RCC 7860 (cell line): ENCODE measurements at places on chromosomes 4 and X.
A peak's percentile ranks its signal among the peaks of the same experiment; 100 is the strongest.

DNA sequence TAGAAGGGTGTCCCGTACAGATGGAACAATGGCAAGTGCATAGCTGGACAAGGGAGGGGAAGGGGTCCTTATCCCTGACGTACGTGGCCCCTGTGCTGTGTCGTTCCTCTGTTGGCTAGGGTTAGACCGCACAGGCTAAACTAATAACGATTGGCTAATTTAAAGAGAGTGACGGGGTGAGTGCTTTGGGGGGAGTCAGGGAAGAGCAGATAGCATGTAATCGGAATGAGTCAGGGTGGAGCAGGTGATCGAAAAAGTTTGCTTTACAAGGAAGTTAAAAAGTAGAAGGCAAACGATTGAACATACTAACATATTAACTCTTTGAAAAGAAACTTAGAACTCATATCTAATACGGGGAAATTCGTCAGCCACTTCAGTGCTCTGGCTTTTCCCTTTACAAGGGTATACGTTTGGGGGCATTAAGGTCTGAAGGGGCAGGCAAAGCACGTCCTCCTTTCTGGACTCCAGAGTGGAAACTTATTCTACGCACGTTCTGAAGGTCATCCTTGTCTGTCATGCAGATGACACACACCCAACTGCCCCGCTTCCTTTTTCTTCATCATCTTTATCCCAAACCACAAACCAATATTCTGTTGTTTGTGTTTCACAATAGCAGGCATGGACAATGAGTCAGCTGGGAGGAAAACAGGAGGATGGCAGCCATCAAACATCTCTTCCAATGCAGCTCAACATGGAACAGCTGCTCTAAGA is 10.2 kb upstream of the CRLF2 start:
- DNase-seq: no peak

- no peak for DNase-seq
These were observed 62.2 kb downstream of the N4BP2 start for GRCh38 chr4:40118861-40119260.

GRCh38 chr4:170875868-170876267 is 786.1 kb upstream of the AADAT start:
- no peak for DNase-seq

DNA sequence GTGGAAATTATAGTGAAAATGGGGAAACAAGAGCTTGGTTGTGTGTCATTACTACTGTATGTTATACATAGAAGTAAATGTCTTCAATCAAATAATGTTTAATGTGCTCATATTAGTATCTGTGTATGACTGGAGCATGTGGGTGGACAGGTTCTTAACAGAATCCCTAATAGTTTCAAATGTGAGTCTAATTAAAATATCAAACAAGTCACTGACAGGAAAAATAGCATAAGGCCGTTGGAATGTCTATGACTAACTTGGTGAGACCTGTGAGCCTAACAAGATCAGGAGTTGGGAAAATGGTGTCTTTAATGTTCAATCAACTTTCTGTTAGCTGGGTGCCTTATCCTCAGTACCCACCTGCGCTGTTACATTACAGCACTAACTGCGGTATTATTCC is 6.2 kb upstream of the CXCL3 start:
- peak; percentile 39 for DNase-seq

GRCh38 chr4:69362351-69362750 is 82.1 kb downstream of the UGT2B28 start:
- DNase-seq: no peak

- DNase-seq: no peak
These were observed 59.0 kb downstream of the THOC2 start for GRCh38 chrX:123673813-123674212.

- no peak for DNase-seq
These were observed at the start of gene NSUN7 for GRCh38 chr4:40749717-40750460. TSS of gene NSUN7 (plus strand) at chr4:40749955. CDS start at chr4:40750694, 739 bp downstream.

DNA sequence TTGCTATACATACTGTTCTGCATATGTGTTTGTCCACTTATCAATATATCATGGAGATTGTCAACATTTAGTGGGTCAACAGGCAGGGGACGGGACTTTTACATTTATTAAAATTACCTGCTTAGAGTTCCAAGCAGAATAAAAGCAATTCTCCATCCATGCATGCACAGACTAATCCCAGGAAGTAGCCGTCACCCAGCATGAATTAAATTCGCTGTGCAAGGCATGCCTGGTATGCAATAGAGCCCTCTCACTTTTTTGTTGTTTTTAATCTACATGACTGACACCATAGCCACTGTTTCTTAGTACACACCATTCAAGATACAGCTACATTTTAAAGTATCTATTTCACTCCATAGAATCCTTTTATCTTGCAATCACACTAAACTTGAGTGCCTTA is 108.9 kb downstream of the USP46 start:
- DNase-seq: no peak

- DNase-seq: no peak
These were observed 70.5 kb downstream of the RELL1 start for GRCh38 chr4:37615720-37616063.

GRCh38 chrX:149371986-149372385 is 133.1 kb downstream of the IDS start:
- DNase-seq: no peak

- no peak for DNase-seq
These were observed 5.3 kb downstream of the EXOSC9 start for GRCh38 chr4:121806411-121806810.

GRCh38 chr4:19596342-19596741 is 655.4 kb upstream of the SLIT2 start:
- no peak for DNase-seq

- peak; percentile 16 for DNase-seq
These were observed 25.7 kb upstream of the MND1 start for GRCh38 chr4:153318696-153319320.

DNA sequence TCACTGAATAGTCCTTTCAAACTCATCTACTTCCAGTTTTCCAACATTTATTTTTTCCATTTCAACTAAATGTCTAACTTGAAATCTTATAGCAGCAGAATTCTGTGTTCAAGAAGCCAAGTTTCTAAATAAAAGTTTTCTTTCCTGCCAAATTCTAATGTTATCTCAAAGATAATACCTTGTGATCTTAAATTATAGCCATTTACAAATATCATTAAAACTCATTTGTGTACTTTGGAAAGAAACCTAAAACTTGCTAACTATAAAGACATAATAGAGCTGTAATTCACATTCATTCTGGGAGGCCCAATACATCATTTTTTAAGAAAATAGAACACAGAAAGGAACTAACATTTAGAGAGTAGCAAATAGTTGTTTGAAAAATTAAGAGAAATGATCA is 83.9 kb downstream of the MAD2L1 start:
- no peak for DNase-seq

DNA sequence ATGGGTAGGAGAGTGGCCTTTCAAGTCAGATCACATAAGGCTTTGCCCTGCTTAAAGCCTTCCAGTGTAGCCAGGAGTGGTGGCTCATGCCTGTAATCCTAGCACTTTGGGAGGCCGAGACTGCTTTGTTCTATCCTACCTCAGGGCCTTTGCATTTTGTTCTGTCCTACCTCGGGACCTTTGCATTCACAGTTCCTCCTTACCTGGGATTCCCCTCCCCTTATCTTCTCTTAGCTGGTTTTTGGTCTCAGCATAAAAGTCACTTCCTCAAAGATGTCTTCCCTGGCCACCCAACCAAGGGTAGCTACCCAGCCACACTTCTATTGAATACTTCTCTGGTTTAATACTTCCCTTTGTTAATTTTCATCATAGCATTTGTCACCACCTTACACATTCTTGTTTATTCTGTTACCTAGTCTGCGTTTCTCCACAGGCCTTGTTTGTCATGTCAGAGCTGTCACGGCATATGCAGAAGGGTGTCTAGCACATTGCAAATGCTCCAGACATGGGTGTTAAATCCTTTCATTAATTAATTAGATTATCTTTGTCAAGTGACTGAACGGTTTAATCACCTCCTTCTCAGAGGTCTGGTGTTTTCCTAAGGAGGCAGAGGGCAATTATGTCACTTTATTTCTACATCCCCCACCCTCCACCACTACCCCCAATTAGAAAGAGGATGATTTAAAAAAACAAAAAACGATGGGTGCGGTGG is 11.3 kb upstream of the SETD7 start:
- DNase-seq: no peak

DNA sequence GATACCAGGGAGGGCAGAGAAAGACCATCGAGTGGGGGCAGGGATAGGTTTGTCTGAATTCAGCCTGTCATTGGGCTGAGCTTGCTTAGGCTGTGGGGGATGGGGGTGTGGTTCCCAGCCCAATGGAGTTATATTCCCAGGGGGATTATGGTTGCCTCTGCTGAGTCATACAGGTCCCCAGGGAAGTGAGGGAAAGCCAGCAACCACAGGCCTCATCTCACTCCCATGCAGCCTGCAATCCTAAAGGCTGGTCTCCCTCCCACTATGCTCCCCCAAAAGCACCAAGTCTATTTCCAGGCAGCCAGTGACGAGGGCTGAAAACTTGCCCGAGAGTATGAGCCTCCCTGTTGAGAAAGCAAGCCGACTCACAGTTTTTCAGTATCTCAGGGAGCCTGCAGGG is 39.3 kb downstream of the AFM start:
- no peak for DNase-seq

DNA sequence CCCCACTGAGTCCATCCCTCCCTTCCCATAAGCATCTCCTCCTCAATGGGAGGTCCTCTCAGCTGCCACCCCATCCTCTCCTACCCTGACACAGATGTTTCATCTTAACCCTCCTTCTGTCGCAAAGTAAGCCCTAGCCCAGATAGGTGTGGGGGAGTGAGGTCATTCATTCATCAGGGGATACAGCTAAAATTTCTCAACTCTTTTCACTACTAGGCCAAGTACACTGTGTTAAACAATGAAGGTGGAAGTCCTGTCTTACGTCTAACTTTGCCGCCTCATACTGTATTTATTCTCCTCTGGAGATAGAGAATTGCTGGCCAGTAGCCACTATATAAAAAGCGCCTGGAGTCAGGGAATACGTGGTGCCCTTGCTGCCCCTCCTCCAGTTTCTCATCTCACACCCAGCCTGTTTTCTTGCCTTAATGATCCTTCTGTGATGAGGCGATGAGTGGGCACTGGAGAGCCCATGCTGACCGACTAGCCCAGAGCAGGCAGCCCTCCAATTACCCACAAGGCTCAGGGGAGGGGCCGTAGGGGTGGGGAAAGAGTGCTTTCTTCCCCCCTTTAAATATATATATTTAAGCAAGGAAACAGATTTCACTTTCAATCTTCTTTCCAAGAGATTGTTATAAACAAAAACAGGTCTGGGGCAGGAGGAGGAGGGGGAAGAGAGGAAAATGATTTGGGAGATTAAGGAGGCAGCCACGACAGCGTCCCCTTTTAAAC is 149.5 kb downstream of the PJA1 start:
- DNase-seq: no peak

DNA sequence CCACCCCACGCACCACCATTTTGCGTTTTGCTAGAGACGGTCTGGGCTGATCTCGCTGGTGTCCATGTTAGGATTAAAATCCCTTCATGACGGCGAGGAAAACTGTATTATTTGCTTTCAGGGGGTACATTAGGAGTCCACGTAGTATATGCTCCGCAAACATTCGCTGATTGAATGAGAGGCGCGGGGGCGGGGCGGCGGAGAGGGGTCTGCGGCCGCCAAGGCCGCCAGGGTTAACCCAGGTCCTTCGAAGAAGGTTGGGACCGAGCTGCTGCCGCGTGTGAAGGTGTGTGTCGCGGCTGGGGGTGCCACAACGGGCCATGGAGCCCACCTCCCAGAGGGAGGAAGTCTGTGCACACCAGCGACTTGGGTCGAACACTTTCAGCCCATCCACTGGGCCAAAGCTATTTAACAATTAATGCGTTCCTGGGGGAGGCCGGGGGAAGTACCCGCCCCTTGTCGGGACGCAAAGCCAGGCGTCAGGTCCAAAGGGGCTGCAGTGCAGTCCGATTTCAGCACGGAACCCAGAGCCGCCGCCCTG is 6.4 kb upstream of the PITX2 start:
- no peak for DNase-seq

- no peak for DNase-seq
These were observed 778.1 kb upstream of the GRID2 start for GRCh38 chr4:91525621-91526020.

DNA sequence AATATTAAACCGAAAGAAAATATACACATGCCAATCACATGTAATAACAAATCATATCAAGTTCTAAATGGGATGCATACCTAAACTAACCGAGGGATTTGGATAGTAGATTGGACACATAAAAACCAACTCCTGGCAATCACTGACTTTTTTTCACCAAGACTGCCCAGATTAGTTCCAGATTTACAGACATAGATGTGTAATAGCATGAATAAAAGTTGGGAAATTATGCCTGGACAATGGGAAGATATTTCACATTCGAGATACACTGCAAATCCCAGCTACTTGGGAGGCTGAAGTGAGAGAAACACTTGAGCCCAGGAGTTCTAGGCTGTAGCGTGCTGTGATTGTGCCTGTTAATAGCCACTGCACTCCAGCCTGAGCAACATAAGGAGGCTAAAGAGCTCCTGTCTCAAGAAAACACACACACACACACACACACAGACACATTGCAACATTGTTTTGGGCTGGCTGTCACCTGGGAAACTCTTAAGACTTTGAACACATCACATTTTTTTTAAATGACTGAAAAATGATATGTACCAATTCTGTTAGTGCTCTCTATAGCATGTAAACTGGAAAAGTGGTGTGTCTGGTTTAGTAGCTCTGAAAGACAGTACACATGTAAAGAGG is 5.7 kb downstream of the RAB40A start:
- DNase-seq: no peak

- no peak for DNase-seq
These were observed 108.1 kb upstream of the TRPC5 start for GRCh38 chrX:112190646-112191045.

- no peak for DNase-seq
These were observed 59.6 kb downstream of the LNX1 start for GRCh38 chr4:53531585-53532224.

GRCh38 chr4:123170843-123171242 is 225.8 kb upstream of the SPRY1 start:
- no peak for DNase-seq

DNA sequence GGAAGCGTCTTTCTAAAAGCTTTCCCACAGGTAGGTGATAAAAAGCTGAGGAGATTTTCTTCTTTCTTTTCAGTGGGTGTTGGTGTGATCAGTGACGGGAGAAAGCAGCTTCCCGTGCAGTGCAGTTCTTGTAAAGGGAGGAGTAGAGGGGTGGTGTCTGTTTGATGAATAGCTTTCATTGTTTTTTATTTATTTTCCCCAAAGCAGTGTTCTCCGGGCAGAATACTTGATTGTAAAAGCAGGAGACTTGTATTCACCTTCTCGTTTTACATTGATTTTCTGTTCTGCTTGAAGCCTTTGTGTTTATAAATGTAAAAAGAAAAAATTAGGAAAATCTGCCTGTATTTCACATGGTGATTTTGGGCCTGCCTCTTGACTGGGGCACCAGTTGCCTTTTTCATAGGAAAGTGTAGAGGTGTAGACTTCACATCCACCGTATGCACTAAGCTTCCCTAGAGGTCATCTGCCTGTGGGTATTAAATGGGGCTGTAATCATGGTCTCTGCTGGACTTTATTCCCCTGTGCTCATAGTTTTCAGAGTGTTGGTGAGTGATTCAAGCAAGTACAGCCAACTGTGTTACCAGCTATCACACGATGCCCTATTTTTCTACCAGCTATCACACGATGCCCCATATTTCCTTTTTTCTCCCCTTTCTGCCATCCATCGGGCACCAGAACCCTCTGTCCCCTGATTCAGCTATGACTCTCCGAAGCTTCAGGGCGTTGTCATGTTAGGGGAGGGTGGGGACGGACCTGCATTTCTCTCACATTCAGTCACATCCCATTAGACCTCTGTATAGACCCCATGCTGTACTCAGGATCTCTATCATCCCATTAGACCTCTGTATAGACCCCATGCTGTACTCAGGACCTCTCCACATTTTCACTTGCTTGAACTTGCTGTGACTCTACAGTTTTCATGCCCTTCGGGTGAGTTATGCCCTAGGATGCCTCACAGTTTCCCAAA is 526.5 kb downstream of the TRIML1 start:
- no peak for DNase-seq
